NB4 (cell line): ENCODE measurements at places on chromosomes 4 and X.

- peak; percentile 62 for DNase-seq
Measured at GRCh38 chr4:73181231-73181630, 77.4 kb downstream of the ANKRD17 start.

- no peak for DNase-seq
Measured at GRCh38 chr4:83677656-83678055, 141.7 kb downstream of the GPAT3 start.

- no peak for DNase-seq
Measured at GRCh38 chr4:167985565-167985964, 106.8 kb upstream of the ANXA10 start.

DNA sequence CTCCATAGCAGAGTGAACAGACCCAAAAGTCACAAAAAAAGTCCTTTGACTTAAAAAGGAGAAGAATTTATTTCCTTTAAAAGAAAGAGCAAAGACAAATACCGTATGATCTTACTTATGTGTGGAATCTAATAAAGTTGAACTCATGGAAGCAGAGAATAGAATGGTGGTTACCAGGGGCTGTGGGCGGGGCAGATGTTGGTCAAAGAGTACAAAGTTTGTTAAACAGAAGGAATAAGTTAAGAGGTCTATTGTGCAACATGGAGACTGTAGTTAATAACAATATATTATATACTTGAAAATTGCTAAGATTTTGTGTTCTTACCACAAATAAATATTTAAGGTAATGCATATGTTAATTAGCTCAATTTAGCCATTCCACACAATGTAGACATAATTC lies 173.3 kb upstream of the S100G start:
- no peak for DNase-seq

DNA sequence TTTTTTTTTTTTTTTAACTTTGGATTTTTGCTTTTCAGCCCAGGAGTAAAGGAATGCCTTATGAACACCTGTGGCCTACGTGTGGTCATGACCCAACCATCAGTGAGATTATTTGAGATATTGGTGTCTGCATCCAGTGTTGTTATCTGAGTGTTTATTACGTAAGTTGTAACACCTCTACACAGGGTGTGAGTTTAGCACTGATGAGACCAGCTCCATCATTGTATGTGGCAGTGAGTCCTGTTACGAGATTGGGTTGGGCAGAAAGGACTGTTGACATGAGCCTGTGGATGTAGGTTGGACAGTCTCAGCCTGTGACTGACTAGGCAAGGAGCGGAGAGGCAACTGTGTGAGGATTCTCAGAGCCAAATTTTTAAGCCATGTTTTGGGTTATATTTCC lies 179.0 kb downstream of the PTTG2 start:
- DNase-seq = no peak

DNA sequence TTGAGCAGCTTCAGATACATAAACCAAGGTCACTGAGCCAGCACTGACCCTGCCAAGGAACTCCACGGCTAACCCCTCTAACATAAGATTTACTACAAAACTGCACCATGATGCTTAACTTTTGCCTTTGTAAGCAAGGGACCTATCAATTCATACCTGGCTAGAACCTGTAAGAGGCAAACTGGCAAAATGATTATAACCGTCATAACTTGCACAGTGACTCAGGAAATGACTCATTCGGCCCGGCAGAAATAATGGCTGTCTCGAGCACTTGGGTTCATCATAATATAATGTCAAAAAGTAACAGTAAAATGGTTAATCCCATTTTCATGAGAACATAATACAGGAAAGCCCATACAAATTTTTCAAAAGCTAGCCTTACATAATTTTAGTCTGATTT lies 17.2 kb downstream of the RASGEF1B start:
- DNase-seq = peak; percentile 62

DNA sequence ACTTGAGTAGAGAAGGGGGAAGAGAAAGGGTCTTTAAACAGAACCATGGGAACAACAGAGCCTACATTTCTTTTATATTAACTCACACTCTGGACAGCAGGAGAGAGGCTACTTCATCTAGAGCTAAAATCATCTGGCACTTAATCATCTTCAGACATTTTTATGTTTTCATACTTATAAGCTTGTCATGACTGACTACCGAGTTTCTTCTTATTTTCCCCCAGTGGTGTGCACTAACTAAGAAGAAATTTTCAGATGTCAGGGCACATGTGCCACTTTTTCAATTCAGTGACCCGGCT lies 11.8 kb upstream of the RTL5 start:
- DNase-seq = no peak

DNA sequence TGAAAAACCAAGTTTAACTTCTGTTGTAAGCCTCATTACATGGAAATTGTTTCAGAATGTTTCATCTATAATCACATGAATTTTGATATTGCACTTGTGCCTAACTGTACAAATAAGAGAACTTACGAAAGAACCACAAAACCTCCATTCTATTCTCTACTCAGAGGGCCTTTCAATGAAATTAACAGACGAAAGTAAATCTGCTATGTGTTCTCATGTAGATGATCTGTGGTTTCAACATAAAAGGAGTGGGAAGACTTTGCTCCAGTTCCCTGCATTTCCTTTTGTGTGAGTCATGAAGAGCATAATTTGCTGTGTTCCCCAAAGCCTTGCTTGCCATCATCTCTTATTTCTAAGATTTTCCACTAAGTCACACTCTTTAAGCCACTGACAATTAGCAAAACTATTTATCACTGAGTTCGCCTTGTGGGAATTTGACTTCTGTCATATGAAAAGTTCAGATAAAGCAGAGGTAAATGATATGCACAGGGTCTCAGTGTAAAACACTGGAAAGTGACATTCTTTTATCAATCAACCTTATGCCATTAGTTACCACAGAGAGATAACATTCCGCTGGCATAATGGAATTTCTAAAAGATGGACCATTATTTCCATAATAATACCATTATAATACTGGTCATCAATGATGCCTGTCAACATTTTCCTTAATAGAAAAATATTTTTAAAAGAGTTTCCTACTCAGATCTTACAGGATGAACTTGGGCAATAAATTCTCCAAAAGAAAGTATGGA lies 329.8 kb downstream of the NR3C2 start:
- no peak for DNase-seq

GRCh38 chr4:113052379-113052951 lies 3.0 kb downstream of the ANK2 start:
- peak; percentile 53 for DNase-seq

GRCh38 chr4:176883108-176883550 lies 90.4 kb upstream of the VEGFC start:
- no peak for DNase-seq

- peak; percentile 27 for DNase-seq
Measured at GRCh38 chr4:130336585-130337217, 1240.7 kb downstream of the C4orf33 start.

GRCh38 chr4:152245680-152246079 lies 290.2 kb downstream of the FBXW7 start:
- no peak for DNase-seq

DNA sequence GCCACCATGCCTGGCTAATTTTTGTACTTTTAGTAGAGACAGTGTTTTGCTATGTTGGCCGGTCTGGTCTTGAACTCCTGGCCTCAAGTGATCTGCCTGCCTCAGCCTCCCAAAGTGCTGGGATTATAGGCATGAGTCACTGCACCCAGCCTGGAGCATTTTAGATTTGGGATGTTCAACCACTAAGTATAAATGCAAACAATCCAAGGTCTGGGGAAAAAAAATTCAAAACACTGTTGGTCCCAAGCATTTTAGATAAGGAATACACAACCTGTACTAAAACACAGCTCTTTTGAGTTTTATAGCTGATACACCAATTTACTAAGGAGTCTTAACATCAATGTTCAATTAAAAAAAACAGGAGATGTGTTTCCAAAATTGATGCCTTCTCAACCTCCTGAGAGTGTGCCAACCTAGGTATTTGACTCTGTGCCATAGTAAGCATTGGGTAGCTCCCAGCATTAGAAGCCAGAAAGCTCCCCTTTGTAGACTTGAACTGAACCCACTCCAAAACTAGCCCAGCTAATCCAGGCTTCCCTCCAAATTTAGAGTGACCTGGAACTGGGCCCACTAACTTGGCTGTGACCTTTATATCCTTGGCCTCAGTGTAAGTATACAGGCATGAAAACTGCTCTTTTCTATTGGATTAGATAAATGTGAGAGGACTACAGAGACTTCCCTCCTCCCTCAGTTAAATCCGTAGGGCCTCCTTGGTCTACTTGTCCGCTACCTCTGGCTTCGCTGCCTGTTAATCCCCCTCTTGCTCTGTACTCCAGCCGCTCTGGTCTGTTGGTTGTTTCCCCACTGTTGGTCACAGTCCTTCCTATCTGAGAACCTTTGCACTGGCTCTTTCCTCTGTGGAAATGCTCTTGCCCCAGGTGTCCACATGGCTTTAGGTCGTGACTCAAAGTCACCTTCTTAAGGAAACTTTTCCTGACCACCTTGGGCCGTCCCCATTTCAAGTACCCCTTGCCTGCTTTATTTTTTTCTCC lies 77.6 kb downstream of the CCKAR start:
- DNase-seq = no peak

- DNase-seq = peak; percentile 3
Measured at GRCh38 chr4:76601791-76602190, 166.8 kb downstream of the SHROOM3 start.

DNA sequence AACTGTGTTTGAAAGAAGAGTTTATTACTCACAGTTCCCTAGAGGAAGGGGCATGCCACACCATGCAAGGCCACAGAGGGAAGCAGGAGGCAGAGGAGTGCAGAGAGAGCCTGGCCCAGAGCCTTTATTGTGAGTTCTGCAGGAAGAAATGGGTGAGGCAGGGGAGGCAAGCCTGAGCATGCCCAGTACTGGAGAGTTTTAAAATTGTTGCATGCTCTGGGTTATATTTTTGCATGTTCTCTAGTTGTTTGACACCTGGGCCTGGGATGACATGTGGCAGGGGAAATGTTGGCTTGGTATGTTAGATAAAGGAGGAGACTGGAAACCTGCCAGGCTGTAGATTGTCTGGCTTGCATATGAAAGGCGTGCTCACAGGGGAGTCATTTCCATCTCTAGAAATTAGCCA lies 19.7 kb upstream of the CRMP1 start:
- no peak for DNase-seq

DNA sequence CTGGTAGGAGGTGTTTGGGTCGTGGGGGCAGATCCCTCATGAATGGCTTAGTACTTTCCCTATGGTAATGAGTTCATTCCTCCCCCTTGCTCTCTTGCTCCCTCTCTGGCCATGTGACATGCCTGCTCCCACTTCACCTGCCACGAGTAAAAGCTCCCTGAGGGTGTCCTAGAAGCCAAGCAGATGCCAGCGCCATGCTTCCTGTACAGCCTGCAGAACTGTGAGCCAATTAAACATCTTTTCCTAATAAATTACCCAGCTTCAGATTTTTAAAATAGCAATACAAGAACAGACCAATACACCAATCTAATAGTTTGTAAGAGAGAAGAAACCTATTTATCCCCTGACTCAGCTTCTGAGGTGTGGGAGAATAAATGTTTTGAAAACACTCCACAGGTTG lies 60.5 kb downstream of the FGFBP1 start:
- peak; percentile 29 for DNase-seq

GRCh38 chr4:38723726-38724474 lies 58.9 kb downstream of the TLR10 start:
- DNase-seq = no peak

DNA sequence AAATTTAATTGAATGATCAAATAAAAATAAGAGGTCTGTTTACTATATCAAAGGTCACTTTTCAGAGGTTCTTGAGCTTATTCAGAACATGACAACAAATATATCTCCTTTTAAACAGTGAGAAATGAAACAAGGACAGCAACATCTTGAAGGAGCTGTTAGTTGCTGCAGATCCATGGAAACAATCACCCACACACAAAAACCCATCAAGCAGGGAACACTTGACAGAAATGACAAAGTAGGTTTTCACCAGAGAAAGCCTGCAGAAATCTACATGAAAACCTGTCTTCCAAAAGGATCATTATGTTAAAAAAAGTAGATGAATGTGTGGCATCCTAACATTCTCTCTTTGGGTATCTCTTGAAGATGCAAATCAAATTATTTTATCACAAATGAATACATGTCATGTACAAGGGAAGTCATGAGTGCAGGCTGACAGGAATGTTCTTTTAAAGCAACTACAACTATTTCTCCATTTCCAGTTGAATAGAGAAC lies 203.0 kb downstream of the GRIA2 start:
- DNase-seq = no peak

GRCh38 chrX:16696956-16697355 lies 15.5 kb downstream of the CTPS2 start:
- no peak for DNase-seq
